ENCODE measurements at places on chromosomes 2 and 18. TPM values are rescaled to one million over a fixed set of nuclear protein-coding genes. Genes with fewer than 3 reads are reported as not detected.

DNA sequence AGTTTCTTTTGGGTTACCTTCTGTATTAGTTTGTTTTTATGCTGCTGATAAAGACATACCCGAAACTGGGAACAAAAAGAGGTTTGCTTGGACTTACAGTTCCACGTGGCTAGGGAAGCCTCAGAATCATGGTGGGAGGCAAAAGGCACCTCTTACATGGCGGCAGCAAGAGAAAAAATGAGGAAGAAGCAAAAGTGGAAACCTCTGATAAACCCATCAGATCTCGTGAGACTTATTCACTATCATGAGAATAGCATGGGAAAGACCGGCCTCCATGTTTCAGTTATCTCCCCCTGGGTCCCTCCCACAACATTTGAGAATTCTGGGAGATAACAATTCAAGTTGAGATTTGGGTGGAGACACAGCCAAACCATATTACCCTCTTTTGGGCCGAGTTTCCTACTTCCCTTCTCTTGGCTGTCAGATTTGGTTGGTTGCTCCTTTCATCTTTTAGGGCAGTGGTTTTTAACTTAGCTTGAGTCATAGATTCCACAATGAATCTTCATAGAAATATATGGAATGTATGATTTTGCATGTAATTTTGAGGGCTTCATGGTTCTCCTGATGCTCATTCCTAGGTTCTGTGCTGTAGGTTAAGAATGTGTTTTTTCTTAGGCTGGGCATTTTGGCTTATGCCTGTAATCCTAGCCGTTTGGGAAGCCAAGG, 44.2 kb downstream of the CEP192 start:
- DNase-seq, result no peak
- no peaks in the 10 kb centered on the region for H3K27me3 ChIP-seq
- peaks cover 58% of the 10 kb centered on the region for H3K36me3 ChIP-seq
- H3K27ac ChIP-seq, result no peak overlapping the region
- H3K4me1 ChIP-seq, result peaks cover 7% of the 10 kb centered on the region

Gene KATNAL2
- 0.23 TPM for total RNA-seq

GRCh38 chr2:44186810-44187209, 18.1 kb downstream of the PPM1B start:
- no peak overlapping the region for H3K27ac ChIP-seq
- DNase-seq, result no peak
- peaks cover 42% of the 10 kb centered on the region for H3K36me3 ChIP-seq
- no peaks in the 10 kb centered on the region for H3K27me3 ChIP-seq

- DNase-seq, result no peak
- peaks cover 31% of the 10 kb centered on the region for H3K27me3 ChIP-seq
- H3K27ac ChIP-seq, result no peak overlapping the region
- H3K36me3 ChIP-seq, result no peaks in the 10 kb centered on the region
- no peak overlapping the region for H3K4me3 ChIP-seq
- no peaks in the 10 kb centered on the region for H3K4me1 ChIP-seq
These were observed 8.7 kb downstream of the EPHA4 start for GRCh38 chr2:221563270-221563985.

GRCh38 chr2:237235383-237236095, 149.8 kb downstream of the COPS8 start:
- peaks cover 4% of the 10 kb centered on the region for H3K4me1 ChIP-seq
- no peak for DNase-seq
- no peaks in the 10 kb centered on the region for H3K36me3 ChIP-seq
- no peak overlapping the region for H3K27ac ChIP-seq
- H3K27me3 ChIP-seq, result peaks cover 3% of the 10 kb centered on the region
- no peak overlapping the region for H3K4me3 ChIP-seq

DNA sequence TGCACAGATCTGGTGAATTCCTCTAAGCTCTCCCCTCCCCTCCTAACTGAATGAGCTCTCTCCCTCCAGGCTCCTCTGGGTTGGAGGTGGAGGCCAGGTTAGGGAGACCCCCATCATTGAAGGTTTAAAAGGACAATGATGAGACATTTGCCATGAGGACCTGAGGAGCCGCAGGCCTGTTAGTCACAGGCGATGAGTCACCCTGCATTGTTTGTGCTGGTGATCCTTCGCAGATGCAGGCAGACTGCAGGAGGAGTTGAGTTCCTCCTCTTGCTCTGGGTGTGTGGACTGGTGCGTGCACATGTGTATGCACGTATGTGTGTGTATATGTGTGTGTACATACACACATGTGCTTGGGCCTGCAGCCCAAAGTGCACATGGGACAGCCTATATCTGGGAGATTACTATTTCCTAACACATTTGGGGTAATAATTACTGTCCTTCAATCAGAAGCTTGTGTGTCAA, 42.0 kb downstream of the MCFD2 start:
- no peak overlapping the region for H3K27ac ChIP-seq
- no peak for DNase-seq
- no peaks in the 10 kb centered on the region for H3K36me3 ChIP-seq
- no peak overlapping the region for H3K4me3 ChIP-seq
- H3K27me3 ChIP-seq, result peaks cover 12% of the 10 kb centered on the region
- peaks cover 6% of the 10 kb centered on the region for H3K4me1 ChIP-seq

- no peaks in the 10 kb centered on the region for H3K36me3 ChIP-seq
- H3K4me3 ChIP-seq, result no peak overlapping the region
- no peak overlapping the region for H3K27ac ChIP-seq
- H3K4me1 ChIP-seq, result no peaks in the 10 kb centered on the region
- no peak for DNase-seq
- no peaks in the 10 kb centered on the region for H3K27me3 ChIP-seq
These were observed 362.4 kb downstream of the KCNJ3 start for GRCh38 chr2:155060896-155061295.

DNA sequence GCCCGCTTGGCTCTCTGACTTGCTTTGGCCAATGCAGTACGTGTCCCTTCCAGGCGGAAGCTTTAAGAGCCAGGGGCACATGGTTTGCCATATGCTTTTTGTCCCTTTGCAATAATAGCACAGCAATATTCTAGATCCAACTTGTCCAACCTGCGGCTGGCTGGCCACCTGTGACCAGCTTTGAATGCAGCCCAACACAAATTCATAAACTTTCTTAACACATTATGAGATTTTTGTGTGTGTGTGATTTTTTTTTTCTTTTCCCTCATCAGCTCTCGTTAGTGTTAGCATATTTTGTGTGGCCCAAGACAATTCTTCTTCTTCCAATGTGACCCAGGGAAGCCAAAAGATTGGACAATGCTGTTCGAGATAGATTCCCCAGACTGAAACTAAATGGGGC, 119.3 kb upstream of the SIX3 start:
- H3K27ac ChIP-seq, result no peak overlapping the region
- no peak overlapping the region for H3K4me3 ChIP-seq
- no peaks in the 10 kb centered on the region for H3K36me3 ChIP-seq
- no peak for DNase-seq
- peaks cover 6% of the 10 kb centered on the region for H3K27me3 ChIP-seq

Gene CNDP1
- total RNA-seq, result 0.09 TPM

GRCh38 chr18:9483526-9483925, 8.2 kb downstream of the RALBP1 start:
- H3K4me1 ChIP-seq, result peaks cover 15% of the 10 kb centered on the region
- no peaks in the 10 kb centered on the region for H3K27me3 ChIP-seq

GRCh38 chr2:164479460-164479859, 141.8 kb downstream of the GRB14 start:
- H3K36me3 ChIP-seq, result no peaks in the 10 kb centered on the region
- no peak overlapping the region for H3K27ac ChIP-seq
- no peak for DNase-seq
- no peaks in the 10 kb centered on the region for H3K27me3 ChIP-seq
- H3K4me3 ChIP-seq, result no peak overlapping the region

DNA sequence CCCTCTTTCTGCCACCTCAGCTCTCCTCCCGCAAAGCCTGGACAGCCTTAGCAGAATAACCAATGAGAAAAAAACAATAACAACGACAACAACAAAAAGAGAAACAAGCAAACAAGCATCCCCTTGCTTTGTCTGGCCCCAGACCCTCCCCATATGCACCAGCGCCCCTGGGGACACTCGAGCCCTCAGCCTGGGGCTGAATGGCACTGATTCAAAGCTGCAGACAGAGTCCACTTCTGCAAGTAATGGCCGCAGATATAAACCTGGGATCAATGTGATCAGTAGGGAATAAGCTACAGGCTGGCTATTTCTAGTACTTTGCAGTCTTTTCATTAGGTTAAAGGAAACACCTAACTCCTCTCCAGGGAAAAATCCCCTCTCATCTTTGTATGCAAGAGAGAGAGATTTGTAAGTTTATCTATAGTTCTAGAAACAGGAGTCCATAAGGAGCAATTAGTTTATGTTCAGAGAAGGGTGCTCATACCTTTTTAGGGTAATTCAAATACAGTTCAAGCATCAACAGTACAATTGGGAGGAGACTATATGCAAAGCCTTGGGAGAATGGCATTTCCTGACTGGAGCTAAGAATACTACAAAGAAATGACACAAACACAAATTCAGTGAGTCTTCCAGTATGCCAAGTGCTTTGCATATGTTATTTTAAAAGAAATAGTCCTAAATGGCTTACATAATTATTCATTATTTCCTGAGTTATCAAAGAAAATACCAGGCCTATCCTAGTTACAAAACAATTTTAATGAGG, 122.3 kb upstream of the DDX18 start:
- no peaks in the 10 kb centered on the region for H3K27me3 ChIP-seq
- no peaks in the 10 kb centered on the region for H3K36me3 ChIP-seq
- DNase-seq, result no peak
- no peak overlapping the region for H3K27ac ChIP-seq
- no peak overlapping the region for H3K4me3 ChIP-seq
- no peaks in the 10 kb centered on the region for H3K4me1 ChIP-seq

DNA sequence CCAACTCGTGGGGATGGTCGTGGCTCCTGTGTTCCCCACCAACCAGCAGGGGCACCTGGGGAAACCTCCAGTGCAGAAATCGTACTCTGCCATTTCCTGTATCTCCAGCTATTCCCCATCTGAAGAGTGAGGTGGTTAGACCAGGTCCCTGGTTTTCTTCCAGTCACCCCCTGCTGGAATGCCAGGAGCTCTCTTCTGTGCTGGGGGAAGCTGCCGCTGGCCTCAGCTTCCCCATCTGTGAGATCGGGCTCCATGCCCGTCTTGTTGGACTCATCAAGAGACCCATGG, 119.7 kb downstream of the INHBB start:
- H3K27me3 ChIP-seq, result no peaks in the 10 kb centered on the region
- no peaks in the 10 kb centered on the region for H3K4me1 ChIP-seq
- no peaks in the 10 kb centered on the region for H3K36me3 ChIP-seq
- DNase-seq, result no peak

DNA sequence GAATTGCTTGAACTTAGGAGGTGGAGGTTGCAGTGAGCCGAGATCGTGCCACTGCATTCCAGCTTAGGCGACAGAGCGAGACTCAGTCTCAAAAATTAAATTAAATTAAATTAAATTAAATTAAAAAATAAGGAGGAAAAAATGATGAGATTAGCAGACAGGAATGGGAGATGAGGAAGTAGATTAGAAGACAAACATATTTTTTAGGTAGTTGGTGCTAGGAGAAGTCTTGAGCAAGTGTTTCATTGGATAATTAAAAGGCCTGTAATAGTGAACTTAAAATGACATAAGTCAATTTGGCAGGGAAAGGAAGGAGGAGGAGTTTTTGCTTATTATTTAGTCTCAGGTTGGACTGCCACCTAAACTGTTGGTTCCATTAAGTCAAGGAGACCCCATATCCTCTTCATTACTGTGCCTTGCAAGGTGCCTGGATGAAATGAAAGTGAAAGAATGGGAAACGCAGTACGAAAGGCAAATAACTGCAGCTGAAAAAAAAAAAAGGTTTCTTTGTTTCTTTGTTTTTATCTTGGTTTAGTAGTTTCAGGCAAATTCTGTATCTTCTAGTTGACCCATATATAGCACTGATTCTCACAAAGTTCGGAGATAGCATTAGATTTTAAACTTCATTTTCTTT, 162.0 kb downstream of the SLC8A1 start:
- DNase-seq, result no peak
- peaks cover 2% of the 10 kb centered on the region for H3K4me1 ChIP-seq
- H3K4me3 ChIP-seq, result peak overlapping the region; percentile 17
- H3K27ac ChIP-seq, result no peak overlapping the region

Gene LINC00305
- not detected for total RNA-seq

DNA sequence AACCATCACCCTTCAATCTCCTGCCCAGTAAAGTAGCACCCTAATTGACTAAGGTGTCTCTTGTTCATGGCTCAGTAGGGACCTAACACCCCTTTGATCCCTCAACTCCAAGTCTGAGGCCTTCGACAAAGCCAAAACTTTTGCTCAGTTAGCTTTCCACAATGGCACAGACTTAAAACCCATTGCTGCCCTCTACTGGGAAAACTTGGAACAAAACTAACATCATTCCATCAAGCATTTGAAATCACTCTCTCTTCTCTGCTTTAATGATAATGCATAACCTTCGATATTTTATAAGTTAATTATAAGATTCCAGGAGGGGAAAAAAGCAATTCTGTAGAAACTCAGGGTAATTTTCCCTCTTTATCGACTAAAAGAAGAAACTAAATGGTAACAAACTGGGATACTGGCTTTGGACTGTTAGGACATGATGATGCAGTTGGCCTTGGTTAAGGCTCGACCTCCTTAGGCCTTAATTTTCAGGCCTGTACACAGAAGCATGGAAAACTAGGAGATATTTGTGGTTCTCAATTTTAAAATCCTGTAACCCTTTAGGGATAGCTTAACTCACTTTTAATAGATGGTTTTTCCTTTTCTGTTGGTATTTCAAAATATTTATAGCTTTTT, 127.8 kb downstream of the STK39 start:
- H3K4me1 ChIP-seq, result peaks cover under 1% of the 10 kb centered on the region
- DNase-seq, result no peak
- no peaks in the 10 kb centered on the region for H3K27me3 ChIP-seq
- peaks cover 19% of the 10 kb centered on the region for H3K36me3 ChIP-seq
- H3K27ac ChIP-seq, result no peak overlapping the region

Gene ITGB6
- total RNA-seq, result not detected

DNA sequence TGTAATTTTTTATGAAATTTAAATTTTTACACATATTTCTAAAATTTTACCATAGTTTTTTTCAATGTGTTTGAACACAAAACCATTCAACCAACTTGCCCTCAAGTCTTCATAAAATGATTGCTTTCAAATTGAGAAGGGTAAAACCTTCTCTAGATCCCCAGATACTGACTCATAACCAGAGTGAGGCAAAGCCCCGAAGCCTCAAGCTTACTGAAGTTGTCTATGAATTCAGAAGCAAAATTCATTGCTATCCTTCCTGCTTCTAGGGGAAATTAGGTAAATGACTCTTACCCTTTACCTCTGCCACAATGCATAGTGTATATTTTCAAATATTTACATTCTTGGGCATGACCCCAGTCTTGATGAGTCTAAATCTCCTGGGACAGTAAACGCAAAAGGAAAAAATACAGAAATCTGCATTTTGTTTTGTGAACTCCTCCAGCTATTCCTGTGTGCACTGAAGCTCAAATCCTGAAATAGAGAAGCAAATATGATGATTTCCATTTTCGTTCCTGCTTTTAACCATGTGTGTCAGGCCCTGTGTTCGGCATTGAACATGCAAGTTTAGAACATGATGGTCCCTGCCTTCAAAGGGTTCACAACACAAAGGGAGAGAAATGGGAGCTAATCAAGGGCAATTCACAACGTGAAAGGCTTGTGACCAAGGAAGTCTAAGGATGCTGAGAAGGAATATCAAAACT, 246.3 kb downstream of the SUCLG1 start:
- H3K36me3 ChIP-seq, result no peaks in the 10 kb centered on the region
- no peak for DNase-seq

GRCh38 chr2:46120792-46121555, 176.2 kb upstream of the EPAS1 start:
- DNase-seq, result no peak
- H3K27me3 ChIP-seq, result no peaks in the 10 kb centered on the region
- peaks cover 5% of the 10 kb centered on the region for H3K4me1 ChIP-seq
- H3K36me3 ChIP-seq, result no peaks in the 10 kb centered on the region
- no peak overlapping the region for H3K4me3 ChIP-seq

Gene FOXD4L1
- total RNA-seq, result 0.14 TPM

- peaks cover 12% of the 10 kb centered on the region for H3K36me3 ChIP-seq
- peak overlapping the region; percentile 92 for H3K4me3 ChIP-seq
- H3K27ac ChIP-seq, result peak overlapping the region; percentile 81
These were observed 495 bp downstream of the TMEM169 start for GRCh38 chr2:216082117-216082711.

Gene C2orf78
- total RNA-seq, result not detected
